ENCODE measurements at places on chromosomes 4 and X. TPM values are rescaled to one million over a fixed set of nuclear protein-coding genes. Genes with fewer than 3 reads are reported as not detected.
A peak's percentile ranks its signal among the peaks of the same experiment; 100 is the strongest.

GRCh38 chr4:60619531-60620305, 580.4 kb upstream of the ADGRL3 start:
- H3K36me3 ChIP-seq: no peaks in the 10 kb centered on the region
- no peaks in the 10 kb centered on the region for H3K4me1 ChIP-seq
- H3K27me3 ChIP-seq: no peaks in the 10 kb centered on the region
- H3K4me3 ChIP-seq: no peak overlapping the region
- DNase-seq: peak; percentile 19
- no peak overlapping the region for H3K27ac ChIP-seq

- H3K4me3 ChIP-seq: no peak overlapping the region
- H3K27me3 ChIP-seq: no peaks in the 10 kb centered on the region
Observed at GRCh38 chrX:133706890-133707289, 278.5 kb downstream of the GPC3 start.

GRCh38 chrX:40076750-40077575, 20.8 kb downstream of the BCOR start:
- no peak overlapping the region for H3K27ac ChIP-seq
- H3K4me1 ChIP-seq: no peaks in the 10 kb centered on the region
- no peaks in the 10 kb centered on the region for H3K27me3 ChIP-seq
- H3K4me3 ChIP-seq: no peak overlapping the region

GRCh38 chr4:7094916-7095315, 27.1 kb upstream of the GRPEL1 start:
- no peaks in the 10 kb centered on the region for H3K4me1 ChIP-seq
- H3K4me3 ChIP-seq: no peak overlapping the region
- no peaks in the 10 kb centered on the region for H3K36me3 ChIP-seq
- H3K27me3 ChIP-seq: no peaks in the 10 kb centered on the region
- no peak for DNase-seq
- H3K27ac ChIP-seq: no peak overlapping the region

The RHOXF1 gene
- not detected for total RNA-seq

The SLC39A8 gene
- 30.1 TPM for total RNA-seq

All from SJSA1 (cell line).